ENCODE measurements at places on chromosomes 7 and 10.

DNA sequence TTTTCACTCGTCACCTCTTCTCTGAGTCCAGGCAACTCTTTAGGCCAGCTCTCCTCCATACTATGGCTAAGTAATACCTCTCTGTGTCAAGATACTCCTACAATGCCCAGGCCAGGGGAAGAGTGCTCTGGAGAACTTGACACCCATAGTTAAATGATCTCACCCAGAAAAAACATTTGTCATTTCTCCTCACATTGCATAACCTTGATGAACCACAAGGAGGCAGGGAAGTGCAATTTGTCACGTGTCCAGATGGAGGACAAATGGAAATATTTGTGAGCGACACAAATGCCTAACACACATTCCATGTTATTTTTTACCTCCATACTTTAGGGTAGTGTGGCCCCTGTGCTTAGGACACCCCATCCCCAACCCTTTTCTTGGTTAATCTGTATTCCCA lies 78.3 kb downstream of the HTR7 start:
- no peak for DNase-seq

GRCh38 chr10:91758303-91759146 lies 39.7 kb upstream of the TNKS2 start:
- DNase-seq: no peak

GRCh38 chr7:157250605-157251228 lies 86.1 kb upstream of the DNAJB6 start:
- peak; percentile 65 for DNase-seq

GRCh38 chr7:18831943-18832342 lies 285.5 kb downstream of the TWIST1 start:
- DNase-seq: no peak

GRCh38 chr7:1432411-1433082 lies 26.7 kb downstream of the MICALL2 start:
- peak; percentile 75 for DNase-seq

DNA sequence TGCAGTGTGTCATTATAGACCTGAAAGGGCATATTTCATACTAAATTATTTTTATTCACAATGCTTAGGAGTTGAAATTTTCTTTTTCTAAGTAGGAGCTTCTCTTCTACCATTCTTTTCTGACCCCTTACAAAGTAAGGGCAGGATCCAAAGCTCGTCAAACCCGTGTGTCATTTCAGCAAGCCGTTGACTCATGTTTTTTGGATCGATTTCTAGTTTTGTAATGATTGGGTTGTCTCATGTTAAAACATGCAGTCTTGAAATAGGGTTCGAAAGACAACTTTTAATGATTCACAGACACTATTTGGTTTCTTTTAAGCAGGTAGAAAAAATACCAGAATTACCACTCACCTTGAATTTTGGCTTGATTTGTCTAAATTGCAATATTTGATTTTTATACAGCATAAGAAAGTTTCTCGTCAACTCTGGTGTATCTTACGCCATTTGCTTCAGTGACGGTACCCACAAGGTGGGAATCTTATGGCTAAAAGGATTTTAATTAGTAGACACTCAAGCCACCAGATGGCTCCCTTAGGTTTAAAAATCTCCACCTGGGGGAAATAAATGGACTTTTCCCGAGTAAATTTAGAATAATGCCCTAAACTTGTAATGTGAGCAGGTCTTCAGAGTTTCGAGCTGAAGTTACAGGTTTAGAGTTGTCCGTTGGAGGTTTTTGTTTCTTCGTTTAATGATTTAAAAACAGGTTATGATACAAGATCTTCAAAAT lies 283.4 kb downstream of the CCDC3 start:
- DNase-seq: no peak

GRCh38 chr10:63553473-63553872 lies 32.3 kb downstream of the REEP3 start:
- no peak for DNase-seq

DNA sequence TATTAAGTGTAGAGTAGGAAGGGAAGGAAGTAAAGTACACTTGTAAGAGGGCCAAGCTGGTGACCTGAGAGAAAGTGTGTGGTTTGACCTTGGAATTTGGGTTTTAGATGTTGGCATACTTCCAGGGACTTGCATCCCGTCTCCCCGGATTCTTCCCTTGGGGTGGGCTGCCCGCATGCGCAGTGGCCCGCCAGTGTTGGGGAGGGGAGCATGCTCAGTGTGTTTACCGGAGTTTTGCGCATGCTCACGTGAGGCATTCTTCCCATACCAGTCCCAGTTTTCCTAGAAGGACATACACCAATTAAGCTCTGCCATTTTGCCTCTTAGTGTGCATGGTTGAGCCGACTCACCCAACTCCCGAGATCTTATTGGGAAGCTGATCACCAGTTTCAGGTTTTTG lies 9.4 kb downstream of the PDSS1 start:
- no peak for DNase-seq
